AG04449 (cell line): ENCODE measurements at places on chromosomes 7 and 10.

DNA sequence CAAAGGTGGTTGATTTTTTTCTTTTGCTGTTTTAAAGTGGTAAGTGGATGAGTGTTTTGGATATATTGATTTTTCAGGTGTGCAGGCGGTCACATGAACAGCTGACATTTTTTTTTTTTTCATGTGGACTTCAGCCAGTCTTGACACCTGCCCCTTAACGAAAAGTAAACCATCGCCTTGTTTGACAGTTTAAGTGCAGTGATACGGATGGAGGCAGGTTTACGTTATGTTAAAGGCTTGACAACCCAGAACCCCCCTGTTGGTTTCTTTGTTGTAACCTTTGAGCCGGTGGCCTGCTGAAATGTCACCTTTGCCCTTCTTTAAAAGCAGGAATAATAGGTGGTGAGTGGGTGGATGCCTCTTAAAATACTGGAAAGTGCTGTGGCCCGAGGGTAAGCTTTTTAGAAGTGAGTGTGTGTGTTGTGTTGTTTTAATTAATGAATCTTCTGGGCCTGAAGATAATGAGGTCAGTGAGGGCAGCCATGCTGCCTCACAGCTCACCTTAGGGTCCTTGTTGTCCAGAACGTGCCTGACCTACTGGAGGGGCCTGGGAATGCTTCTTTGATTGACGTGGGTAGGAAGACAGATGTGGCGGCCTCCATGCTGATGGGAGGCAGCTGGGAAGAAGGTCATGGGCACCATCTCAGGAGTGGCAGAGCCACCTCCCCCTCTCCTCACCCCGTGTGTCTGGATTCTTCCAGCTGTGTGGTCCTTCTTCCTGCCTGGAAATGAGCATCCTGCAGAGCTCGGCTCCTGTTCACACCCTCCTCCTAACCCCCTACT is 69.8 kb downstream of the TCF7L2 start:
- DNase-seq: no peak

DNA sequence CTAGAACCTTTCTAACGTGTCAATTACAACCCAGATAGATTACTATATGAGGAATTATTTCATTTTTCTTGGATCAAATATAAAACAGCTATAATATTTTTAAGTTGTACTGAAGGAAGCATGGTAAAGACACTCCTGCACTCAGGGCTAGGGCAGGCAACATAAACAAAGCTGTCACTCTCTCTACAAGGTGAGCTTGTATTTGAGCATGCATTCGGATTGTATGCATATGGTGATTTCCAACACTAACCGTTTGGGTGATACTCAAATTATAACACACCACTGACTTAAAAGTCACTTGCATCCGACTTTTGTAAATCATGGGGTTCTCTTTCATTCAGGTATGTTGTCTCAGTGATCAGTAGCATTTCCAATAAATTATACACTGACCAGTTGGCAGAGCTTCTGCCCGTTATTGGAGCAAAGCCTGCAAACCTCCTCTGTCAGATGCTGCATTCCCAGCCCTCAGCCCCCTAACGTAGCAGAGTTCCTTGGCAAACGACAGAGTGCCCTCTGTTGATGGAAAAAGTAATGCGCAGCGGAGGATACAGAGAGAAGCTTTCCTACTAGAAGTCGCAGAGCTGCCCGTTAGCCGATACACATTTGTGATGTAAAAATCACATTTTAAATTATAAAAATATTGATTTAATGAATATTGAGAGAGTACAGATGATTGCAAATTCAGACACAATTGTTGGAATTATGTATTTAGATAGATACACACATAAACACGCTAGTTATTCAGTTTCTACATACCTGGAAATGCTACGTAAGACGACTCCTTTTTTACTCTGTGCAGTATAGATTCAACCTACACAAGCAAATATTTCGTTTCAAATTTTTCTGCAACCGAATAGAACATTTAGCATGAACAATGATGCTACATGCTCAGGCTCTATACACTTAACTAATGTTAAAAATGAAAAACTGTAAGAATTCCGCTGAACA is 173.9 kb upstream of the SP4 start:
- no peak for DNase-seq

- no peak for DNase-seq
These were observed 191.5 kb downstream of the WDR37 start for GRCh38 chr10:1247598-1248261.

- no peak for DNase-seq
These were observed 7.3 kb downstream of the SORCS3 start for GRCh38 chr10:104648421-104648820.

DNA sequence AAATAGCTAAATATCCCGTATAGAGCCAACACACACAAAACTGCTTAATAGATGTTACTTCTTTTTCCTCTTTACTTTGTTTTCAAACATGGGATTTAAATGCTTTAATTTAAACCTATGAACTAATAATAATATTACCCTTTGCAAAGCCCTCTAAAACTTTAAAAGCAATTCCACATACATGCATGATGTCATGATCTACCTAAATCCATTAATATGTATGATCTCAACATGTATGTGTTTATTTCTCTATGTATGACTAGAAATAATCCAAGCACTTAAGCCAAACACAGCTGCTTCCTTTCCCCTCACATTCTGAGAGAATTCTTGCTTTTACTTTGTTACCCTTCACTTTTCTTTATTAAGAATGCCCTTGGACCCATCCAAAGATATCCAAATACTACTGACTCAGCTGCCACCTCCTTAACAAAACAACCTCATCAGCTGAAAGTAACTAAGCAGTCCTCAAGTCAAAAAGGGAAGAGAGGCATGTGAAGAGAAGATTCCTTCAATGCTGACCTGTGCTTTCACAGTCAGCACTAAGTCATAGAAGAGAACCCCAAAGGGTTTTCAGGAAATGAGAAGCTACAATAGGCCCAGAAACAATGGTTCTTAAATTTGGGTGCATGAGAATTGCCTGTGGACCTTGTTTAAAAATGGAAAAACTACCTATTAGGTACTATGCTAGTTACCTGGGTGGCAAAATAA is 266.4 kb upstream of the LRGUK start:
- no peak for DNase-seq

GRCh38 chr10:32271617-32272016 is 75.3 kb downstream of the EPC1 start:
- peak; percentile 3 for DNase-seq

GRCh38 chr7:92306153-92306552 is 60.4 kb downstream of the ANKIB1 start:
- no peak for DNase-seq

DNA sequence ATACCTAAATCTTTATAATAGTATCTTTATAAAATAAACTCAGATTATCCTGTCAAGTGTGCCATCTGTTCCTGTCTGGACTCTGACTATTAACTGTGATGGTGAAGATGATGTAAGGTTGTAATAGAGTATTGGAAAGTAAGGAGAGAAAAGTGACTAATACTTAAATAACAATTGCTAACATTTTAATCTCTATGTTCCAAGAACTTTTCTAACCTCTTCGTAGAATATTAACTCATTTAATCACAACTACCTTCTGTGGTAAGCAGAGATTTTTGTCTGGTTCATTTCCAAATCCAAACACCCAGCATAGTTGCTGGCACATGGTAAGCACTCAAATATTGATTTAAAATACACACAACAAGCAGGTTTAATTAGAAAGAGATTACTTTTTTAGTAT is 2.5 kb downstream of the TNPO3 start:
- DNase-seq: no peak

- no peak for DNase-seq
These were observed 363.9 kb downstream of the MALRD1 start for GRCh38 chr10:19412531-19412930.

GRCh38 chr10:42827201-42827600 is 44.6 kb downstream of the BMS1 start:
- DNase-seq: no peak

- no peak for DNase-seq
These were observed 184.5 kb downstream of the ZNF438 start for GRCh38 chr10:30847199-30847598.

GRCh38 chr10:57102236-57102635 is 741.2 kb upstream of the ZWINT start:
- DNase-seq: no peak

DNA sequence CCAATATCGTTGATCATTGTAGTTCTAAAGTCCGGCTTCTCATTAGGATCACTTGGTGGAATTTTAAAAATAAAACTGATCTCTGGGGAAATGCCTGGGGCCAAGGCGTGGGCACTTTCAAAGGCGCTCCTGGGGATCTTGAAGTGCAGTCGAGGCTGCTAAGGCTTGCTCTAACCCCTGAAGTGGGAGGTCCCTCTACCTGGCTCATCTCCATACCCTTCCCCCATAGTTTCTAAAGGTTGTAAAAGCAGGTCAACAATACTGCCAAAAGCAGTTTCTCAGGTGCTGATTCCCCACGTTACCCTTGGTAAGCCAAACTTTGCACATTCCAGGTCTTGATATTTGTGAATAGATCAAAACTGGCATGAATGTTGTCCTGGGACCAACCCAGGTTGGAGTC is 79.0 kb upstream of the SP8 start:
- DNase-seq: no peak

DNA sequence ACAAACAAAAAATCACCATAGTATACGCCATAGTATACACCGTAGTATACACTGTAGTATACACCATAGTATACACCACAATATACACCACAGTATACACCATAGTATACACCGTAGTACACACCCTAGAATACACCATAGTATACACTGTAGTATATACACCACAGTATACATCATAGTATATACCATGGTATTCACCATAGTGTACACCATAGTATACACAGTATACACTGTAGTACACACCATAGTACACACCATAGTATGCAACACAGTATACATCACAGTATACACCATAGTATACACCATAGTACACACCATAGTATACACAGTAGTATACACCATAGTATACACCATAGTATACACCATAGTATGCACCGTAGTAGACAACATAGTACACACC is 157.6 kb upstream of the ADARB2 start:
- DNase-seq: no peak

- DNase-seq: no peak
These were observed 681.9 kb downstream of the GRM8 start for GRCh38 chr7:126570845-126571244.

- DNase-seq: no peak
These were observed 278.6 kb downstream of the SEMA3D start for GRCh38 chr7:84908196-84908793.

DNA sequence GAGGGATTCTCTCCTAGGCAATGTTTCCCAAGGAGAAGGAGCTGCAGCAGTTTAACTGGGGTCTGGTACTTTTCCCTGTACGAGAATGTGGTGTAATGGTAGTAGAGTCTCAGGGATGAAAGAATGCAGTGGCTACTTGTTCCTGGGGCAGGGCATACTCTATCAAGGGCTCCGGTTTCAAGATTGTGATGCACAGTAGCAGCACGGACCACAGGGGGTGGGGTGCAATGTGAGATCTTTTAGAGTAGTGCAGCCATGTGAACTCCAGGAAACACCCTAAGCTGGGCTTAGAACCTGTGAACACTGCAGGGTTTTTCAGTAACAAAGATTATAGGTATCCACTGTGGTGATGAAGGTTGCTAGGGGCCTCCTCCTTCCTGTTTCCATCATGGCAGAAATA is 903.9 kb downstream of the NRG3 start:
- no peak for DNase-seq

DNA sequence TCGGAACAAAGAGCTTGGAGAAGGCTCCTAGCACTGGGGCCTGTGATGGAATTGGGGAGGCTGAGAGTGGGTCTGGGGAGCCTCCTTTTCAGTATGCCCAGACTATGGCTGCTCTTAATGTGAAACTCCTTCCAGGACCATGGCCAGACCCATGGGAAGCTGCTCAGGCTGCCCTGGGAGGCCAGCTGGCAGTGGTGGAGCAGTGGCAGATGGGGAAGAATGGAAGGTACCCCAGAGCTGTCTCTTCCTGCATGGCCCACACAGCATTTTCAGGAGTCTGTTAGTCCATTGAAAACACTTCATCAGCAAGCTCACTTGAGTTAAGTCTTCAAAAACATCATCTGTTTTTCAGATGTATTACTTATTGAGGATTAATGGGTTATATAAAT is 18.5 kb downstream of the NACAD start:
- no peak for DNase-seq

DNA sequence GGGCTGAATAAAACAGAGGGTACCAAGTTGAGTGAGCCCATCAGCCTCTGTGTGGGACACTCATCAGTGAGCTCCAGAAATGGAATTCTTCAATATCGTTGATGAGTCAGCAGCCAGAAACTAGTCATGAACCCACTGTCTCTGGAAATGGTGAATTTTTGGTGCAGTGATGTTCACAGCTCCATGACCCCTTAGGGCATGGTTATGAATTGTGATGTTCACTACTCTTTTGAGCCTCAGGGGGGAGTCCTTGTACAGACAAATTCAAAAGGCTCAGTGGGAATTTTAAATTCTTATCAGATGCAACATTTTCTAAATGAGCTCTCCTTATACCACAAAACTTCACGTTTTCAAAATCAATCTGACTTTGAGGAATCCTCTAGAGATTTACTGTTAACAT is 335.7 kb downstream of the PHTF2 start:
- DNase-seq: no peak

DNA sequence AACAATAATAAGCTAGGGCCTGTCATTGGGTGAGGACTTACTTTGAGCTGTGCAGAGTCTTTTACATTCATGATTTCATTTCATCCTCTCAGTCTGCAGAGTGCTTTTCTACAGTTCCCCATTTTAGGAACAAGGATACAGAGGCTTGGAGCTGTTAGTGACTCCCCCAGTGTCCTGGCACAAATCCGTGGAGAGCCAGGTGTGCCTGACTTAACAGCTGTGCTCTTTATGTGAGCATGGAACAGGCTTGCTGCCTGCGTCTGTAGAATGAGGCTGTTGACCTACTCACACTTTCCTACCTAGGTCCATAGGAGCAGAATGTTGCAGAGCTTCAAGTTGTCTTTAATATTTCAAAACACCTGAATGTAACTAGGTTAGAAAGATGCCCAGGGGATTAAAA is 50.4 kb upstream of the BTBD16 start:
- DNase-seq: no peak

GRCh38 chr10:88896372-88896993 is 16.4 kb downstream of the STAMBPL1 start:
- DNase-seq: no peak

- no peak for DNase-seq
These were observed 80.4 kb downstream of the CHST15 start for GRCh38 chr10:124012991-124013390.

- no peak for DNase-seq
These were observed 19.5 kb upstream of the PDE1C start for GRCh38 chr7:32089678-32090077.

GRCh38 chr10:7199152-7199760 is 211.6 kb downstream of the SFMBT2 start:
- no peak for DNase-seq
